PC-9 (cell line): ENCODE measurements at places on chromosomes 16 and 17. TPM values are rescaled to one million over a fixed set of nuclear protein-coding genes. Genes with fewer than 3 reads are reported as not detected.

Gene PLSCR3
- 53.0 and 64.5 TPM in 2 replicates for total RNA-seq

Gene KRT31
- total RNA-seq = not detected in 2 replicates

Gene KRTAP1-1
- total RNA-seq = not detected in 2 replicates

Gene DNAI2
- total RNA-seq = not detected in 2 replicates

Gene CD300E
- total RNA-seq = not detected in 2 replicates

Gene AATK
- total RNA-seq = 0.46 and 2.4 TPM in 2 replicates

Gene KRTAP16-1
- not detected in 2 replicates for total RNA-seq

Gene NMT1
- total RNA-seq = 103 and 132 TPM in 2 replicates

Gene SLC5A2
- total RNA-seq = 0.13 and 0.60 TPM in 2 replicates

Gene PITPNM3
- total RNA-seq = 16.9 and 17.3 TPM in 2 replicates

Gene SLC6A2
- 0.50 and 0.61 TPM in 2 replicates for total RNA-seq

Gene FOXO3B
- total RNA-seq = 6.2 and 8.3 TPM in 2 replicates

GRCh38 chr16:2857451-2858244, at the start of gene PRSS22:
Gene PRSS22, minus strand, starts transcription at chr16:2858170. Its CDS starts 66 bp downstream, at chr16:2858104.
- peak; percentile 88 for DNase-seq

DNA sequence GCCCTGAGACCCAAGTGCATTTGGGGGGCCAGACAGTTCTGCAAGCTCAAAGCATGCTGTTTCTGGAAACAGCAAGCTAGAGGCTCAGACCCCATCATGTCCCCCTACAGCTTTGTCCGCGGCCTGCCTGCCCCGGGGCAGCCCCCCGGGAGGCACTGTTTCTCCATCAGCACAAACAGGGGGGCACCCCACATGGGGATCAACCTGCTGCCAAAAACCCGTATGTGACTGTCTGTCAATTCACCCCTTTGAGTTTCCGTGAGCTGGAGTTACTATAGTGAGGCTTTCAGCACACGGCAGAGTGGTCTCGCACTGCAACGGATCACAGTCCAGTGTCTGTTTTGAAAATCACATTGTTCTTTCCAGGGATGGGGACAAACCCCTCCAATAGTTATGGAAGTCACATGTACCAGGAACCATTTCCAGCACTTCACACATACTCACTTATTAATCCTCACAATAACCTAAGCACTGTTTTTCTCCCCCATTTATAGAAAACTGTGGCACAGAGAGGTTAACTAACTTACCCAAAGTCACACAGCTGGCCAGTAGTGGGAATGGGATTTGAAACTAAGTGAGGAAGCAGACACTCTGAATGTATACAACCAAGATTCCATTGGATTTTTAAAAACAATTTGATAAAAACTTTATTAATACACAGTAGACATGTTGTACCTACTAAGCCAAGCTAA, 269.0 kb downstream of the C16orf95 start:
- DNase-seq = no peak

GRCh38 chr16:10729104-10730048, 14.3 kb upstream of the NUBP1 start:
- peak; percentile 87 for DNase-seq

DNA sequence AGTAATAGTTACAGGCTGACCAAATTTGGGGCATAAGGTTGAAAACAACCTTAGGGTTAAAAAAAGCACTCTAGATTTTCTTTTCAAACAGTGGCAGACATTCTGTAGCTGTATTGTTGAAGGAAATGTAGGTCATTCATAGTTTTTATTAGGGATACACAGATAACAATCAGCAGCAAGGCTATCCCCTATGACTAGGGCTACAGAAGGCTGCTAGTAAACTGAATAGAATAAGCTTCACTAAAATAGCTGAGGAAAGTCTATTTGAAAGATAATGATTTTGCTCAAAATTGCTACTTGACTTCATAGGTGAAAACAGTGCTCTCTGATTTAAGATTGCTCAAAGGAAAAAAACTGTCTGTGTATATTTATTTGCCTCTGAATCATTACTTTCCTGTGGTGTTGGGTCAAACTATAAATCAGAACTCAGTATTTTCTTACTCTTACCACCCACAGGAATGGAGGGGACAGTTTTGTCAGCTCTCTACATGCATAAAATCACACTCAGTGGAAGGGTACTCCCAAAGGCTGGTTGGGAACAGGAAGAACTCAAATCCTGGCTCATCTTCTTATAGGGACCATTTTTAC, 24.8 kb downstream of the RPGRIP1L start:
- DNase-seq = no peak

GRCh38 chr16:56520251-56520577, 390 bp upstream of the BBS2 start:
- no peak for DNase-seq

DNA sequence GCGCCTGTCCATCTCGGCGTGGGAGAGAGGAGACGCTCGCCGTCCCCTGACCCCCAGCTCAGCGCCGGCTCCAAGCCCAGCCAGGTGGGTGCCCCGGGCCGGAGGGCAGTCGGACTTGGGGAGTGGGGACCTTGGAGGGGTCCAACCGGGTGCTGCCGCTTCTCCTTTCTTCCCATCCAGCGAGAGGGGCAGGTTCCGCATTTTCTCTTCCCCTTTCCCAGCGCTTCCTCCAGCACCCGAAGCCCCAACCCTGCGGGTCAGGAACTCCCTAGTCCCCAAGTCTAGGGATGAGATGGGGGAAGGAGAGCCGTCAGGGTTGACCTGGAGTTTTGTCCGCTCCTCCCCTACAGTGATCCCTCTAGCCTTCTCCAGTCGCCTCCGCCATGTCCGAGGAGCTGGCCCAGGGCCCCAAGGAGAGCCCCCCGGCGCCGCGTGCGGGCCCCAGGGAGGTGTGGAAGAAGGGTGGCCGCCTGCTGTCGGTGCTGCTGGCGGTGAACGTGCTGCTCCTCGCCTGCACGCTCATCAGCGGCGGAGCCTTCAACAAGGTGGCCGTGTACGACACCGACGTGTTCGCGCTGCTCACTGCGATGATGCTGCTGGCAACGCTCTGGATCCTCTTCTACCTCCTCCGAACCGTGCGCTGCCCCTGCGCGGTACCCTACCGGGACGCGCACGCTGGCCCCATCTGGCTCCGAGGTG, at the start of gene OTOP2:
TSS of gene OTOP2 (plus strand) at position 24 of the 699 bp plus-strand sequence. CDS start at position 384, 360 bp downstream.
- no peak for DNase-seq

GRCh38 chr17:59001158-59001814, 105.4 kb downstream of the TRIM37 start:
- no peak for DNase-seq

DNA sequence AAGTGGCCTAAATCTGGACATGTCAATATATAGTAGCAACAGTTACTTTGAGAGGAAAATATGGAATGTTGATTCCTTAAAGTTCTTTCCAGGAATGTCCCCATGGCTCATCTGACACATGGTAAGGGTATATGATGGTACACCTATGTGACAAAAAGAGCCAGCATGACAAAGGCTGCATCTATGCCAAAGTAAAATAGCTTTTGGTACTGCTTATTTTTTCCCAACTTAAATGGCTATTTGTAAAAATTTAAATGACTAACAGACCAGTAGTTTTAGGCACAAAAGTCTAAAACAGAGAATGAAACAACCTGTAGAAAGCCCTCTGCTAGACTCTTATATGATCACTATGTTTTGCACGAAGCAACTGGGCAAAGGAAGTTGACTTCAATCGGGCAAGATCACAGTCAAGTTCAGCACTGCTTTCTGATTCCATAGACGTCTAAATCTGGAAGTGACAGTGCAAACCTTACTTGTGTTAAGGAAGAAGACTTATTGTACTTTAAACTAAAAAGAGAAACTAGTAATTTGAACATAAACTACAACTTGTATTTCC, 135.1 kb downstream of the SKAP1 start:
- no peak for DNase-seq

DNA sequence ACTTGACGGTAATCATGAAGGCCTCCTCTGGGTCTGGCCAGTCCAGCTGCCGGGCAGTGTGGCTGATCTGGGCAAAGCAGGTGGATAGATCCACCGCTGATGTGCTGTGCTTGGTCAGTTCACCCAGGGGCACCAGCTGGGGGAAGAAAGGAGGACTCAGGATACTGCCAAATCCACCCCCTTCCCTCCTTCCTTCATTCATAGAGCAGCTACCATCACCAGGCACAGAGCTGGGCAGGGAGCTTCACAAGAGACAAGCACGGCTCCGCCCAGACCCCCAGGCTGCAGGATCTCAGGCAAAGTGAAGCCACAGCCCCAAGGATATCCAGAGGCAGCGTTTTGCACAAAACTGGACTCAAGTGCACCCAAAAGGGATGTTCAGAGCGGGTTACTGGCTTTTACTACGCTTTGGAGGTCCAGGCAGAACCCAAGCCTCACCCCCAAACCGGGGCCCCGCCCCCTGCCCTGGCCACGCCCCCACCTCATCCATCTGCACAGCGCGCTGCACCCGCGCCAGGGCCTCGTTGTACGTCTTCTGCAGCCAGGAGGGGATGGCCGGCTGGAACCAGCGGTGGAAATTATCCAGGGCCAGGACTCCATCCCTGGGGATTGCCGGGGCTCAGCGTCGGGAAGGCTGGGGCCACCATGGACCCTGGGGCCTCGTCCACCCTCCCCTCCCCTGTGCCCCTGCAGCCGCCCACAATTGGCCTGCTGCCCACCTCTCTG, 9.1 kb downstream of the UNC13D start:
- DNase-seq = no peak

- no peak for DNase-seq
These were observed 24.4 kb upstream of the CYTH1 start for GRCh38 chr17:78806451-78806850.

DNA sequence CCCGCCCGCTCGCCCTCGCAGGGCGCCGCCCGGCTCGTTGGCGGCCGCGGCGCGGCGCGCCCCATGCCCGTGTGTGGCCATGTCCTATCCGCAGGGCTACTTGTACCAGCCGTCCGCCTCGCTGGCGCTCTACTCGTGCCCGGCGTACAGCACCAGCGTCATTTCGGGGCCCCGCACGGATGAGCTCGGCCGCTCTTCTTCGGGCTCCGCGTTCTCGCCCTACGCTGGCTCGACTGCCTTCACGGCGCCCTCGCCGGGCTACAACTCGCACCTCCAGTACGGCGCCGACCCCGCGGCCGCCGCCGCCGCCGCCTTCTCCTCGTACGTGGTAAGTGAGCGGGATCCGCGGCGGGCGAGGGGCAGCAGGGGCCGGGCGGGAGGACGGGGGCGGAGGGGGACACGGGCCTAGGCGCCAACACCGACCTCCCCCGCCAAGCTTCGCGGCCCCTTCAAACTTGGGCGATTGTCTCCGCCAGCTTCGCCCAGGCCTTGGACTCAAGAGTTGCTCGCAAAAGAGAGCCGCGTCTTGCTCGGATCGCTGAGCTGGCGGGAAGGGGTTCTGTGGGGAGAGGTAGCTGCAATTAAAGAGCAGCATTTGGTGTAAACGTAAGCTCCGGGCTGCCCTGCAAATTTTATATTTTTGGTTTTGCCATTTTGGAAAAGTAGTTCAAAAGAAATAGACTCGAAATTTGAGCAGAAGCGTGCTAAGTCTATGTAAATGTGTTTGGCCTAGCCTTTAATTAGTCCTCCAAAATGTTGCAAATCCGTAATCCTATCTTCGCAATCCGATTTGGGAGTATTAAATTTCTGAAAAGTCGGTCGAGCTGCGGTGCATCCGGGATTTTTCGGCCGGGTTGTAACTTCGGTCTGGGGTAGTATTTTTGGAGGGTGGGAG, 702 bp downstream of the IRX5 start:
- DNase-seq = no peak

DNA sequence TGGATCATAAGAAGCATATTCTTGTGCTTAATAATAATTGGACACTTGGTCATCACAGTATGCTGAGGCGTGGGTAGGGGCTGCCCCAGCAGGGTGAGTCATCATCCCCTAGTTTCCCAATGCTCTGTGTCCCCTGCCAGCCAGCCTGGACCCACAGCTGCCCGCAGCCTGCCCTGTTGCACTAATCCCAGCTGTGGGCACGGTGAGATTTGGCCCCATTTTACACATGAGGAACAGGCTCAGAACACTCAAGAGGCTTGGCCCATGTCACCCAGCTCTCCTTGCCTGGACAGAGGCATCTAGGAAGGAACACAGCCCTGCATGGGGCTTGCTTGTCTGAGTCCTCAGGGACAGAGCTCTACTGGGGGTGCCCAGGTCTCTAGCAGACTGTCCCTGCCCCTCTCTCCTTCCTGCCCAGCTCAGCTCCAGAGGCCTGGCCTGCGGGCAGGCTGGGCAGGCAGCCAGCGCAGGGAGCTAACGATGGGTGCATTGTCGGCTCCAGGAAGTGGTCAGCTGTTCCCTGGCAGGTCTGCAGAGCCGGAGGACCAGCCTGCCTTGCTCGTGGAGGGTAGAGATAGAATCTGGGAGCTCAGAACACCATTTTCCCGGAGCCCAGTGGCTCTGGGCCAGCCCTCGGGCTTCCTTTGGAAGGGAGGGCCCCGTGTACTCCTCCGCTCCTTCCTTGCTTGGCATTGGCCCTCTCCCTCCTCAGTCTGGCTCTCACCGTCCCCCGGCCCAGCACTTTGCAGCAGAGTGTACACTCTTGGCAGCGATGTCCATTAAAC, 189.4 kb downstream of the RAB11FIP4 start:
- peak; percentile 95 for DNase-seq

GRCh38 chr16:3413730-3414379, 12.8 kb downstream of the ZNF174 start:
- no peak for DNase-seq

DNA sequence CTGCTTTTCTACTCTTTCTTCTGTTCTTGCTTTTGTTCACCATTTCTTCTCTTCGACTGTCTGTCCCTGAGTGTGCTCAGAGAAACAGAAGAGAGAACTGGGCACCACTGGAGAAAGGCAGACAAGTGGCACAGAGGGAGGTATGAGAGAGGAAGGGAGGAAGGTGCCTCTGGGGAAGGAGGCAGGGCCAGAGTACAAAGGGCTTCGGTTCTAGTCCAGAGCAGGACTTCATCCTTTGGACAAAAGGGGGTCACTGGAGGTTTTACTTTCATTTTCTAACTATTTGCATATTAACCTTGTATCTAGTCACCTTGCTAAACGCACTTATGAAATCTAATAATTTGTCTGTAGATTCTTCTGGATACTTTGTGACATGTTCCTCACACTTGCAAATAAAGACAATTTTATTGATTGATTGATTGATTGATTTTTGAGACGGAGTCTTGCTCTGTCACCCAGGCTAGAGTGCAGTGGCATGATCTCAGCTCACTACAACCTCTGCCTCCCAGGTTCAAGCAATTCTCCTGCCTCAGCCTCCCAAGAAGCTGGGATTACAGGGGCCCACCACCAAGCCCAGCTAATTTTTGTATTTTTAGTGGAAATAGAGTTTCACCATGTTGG, 13.5 kb downstream of the ITGB4 start:
- no peak for DNase-seq

- DNase-seq = no peak
These were observed 394 bp upstream of the CPD start for GRCh38 chr17:30378241-30378824.

GRCh38 chr17:32520104-32520701, 33.4 kb downstream of the CDK5R1 start:
- no peak for DNase-seq

DNA sequence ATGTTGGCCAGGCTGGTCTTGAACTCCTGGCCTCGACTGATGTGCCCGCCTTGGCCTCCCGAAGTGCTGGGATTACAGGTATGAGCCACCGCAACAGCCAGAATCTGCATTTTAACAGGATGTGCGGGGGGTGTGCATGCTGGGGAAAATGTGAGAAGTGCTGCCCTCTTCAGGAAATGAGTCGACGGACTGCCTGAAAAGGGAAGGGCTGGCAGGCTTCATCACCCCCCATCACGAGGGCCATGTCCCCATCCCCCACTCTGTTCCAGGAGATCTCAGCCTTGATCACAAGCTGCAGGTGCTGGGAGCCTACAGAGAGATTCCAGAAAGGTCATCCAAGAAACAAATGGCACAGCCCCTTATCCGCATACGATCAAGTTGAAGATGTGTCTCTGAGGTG, 195.3 kb upstream of the RPL38 start:
- DNase-seq = no peak

GRCh38 chr17:74011966-74012365, 191.5 kb upstream of the RPL38 start:
- no peak for DNase-seq
